ENCODE measurements at places on chromosomes 3 and 15.

DNA sequence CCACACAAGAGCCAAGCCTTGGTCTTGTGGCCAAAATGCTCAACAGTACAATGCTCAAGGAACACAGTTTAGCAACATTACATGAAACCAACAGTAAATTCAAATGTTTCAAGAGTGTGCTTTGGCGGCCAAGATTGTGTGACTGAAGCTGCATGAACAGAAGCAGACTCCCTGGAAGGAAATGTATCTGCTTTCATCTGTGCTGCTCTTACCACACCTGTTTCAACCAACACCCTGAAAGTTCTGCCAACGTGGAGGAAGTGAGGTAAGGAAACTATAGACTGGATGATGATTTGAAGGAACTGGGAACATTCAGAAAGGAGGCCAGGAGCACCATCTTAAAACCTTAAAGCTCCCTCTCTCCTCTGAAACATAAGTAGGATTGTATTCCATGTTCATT lies 55.7 kb downstream of the MB21D2 start:
- DNase-seq = no peak

DNA sequence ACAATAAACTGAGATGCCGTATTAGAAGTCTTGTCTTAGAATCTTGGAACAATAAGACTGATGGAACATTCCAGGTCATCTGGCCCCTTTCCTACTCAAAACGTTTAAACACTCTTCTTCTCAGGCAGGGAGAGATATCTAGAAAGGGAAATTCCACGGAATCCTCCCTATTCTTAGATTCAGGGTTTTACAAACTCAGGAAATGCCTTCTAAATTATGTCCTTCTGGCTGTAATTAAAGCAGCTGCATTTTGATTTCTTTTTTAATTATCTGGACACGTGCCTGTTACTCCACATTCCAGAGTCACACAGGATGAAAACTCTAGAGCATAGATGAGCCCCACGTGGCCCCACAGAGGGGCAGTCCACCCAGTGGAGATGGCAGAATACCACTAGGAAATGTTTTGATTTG lies 41.5 kb upstream of the MTMR10 start:
- DNase-seq = no peak

DNA sequence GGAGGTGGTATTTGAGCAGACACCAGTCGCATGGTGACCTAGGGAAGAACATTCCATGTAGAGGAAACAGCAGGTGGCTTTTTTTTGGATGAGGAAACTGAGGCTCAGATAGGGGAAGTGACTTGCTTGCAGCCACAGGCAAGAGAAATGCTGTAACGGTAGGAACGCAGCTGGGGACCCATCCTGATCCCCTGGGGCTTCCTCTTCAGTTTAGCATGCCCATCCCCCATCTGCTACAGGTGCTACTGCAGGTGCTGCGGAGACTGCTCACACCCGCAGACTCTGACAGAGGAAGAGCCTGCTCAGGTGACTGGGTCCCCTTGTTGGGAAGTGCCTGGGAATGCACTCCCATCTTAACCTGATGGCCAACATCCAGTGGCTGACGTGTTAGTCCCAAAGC lies 55.4 kb upstream of the SEC13 start:
- DNase-seq = no peak

- DNase-seq = no peak
Measured at GRCh38 chr3:65678516-65678915, 360.2 kb downstream of the MAGI1 start.

GRCh38 chr3:161104561-161105551 lies at the start of gene B3GALNT1:
B3GALNT1 (minus strand) TSS chr3:161105349; CDS start chr3:161086754, 18,595 bp downstream.
- DNase-seq = peak; percentile 34

GRCh38 chr3:21042184-21042583 lies 708.8 kb downstream of the ZNF385D start:
- no peak for DNase-seq

- DNase-seq = no peak
Measured at GRCh38 chr3:5198986-5199731, 11.7 kb downstream of the EDEM1 start.

DNA sequence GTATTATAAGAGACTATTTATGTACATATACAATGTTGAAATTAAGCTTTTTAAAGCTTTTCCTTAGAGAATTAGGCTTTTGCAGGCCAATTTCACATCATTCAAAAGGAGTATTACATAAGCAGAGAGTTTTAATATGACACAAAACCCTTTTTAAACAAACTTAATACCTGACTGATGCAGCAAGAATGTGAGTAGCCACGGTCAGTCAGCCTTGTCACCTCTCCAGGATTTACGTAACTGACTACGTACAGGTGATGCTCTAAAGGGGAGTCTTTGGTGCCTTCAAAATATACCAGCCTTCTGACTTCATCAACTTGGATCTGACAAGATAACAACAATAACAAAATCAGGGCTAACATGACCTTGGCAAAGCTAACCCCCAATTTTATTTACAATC lies 44.2 kb upstream of the IGDCC4 start:
- DNase-seq = no peak

Data from retinal pigment epithelial cell (primary cell).